ENCODE measurements at places on chromosomes 2 and 18.

GRCh38 chr2:195587966-195588365 is 69.1 kb upstream of the SLC39A10 start:
- no peak for DNase-seq

- DNase-seq, result no peak
Observed at GRCh38 chr18:50468807-50469206, 91.1 kb upstream of the MAPK4 start.

DNA sequence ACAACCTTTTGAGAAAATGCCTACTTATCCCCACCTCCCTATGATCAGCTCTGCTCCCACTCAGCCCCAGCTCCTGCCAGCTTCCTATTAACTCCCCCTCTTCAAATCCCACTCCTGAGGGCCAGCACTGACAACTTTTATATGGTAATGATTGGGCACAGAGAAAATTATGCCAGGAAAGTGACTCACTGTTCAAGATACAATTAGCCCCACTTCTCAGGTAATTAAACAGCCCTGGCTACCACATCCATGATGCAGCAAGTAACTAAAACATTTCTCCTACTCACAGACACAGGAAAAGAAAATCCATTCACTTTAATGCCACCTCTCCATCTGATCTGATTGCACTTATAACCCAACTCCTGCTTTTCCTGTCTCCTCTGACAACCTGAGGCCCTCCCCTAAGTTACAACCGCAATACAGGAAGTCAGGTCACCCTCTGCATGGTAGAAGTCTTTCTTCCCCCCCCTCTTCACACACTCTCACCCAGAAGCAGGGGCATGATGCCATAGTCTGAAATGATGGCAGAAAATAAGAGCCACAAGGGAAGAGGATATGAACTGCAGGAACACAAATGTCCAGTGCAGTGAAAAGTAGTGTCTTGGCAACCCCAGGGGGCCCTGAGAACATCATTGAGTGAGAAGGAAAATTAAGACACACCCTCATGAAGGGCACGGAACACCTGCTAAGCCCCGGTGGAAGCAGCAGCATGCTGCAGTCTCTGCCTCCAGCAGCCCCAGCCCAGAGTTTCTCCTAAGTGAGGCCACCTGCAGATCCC is 54.4 kb downstream of the STK39 start:
- DNase-seq, result no peak

- DNase-seq, result no peak
Observed at GRCh38 chr2:54042897-54043620, 72.3 kb upstream of the PSME4 start.

- DNase-seq, result no peak
Observed at GRCh38 chr18:5110266-5110665, 86.8 kb downstream of the AKAIN1 start.

- no peak for DNase-seq
Observed at GRCh38 chr2:181041661-181042060, 61.3 kb downstream of the UBE2E3 start.

DNA sequence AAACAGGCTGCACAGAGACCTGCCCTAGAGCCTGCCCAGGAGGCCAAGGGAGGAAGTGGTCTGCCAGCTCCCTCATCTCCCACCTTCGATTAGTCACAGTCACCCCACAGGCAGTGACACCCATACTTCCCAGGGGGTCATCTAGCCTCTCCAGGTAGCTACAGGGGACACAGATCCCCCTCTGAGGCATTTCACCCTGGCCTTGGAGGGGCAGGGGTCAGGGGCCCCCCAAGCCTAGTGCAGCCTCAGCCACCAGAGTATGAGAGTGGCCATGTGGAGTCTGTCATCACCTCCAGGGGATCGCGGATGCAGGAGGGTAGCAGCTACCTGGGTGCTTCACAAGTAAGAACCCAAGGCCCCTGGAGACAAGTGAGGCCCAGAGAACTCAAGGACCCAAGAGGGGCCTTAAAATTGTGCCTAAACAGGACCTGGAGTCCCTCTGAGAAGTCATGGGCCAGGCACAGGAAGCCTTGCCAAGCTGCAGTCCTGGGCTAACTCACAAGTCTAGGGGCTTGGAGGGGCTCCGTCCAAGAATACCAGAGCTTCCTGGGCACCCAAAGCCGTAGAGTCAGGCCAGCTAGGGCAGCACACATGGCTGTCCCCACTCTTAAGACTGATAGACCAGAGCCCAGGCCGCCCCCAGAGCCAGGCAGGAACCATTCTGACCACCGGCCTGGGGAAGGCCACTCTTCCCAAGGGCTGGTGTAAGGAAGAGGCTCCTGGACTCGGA is 354.3 kb upstream of the ID2 start:
- DNase-seq, result no peak

DNA sequence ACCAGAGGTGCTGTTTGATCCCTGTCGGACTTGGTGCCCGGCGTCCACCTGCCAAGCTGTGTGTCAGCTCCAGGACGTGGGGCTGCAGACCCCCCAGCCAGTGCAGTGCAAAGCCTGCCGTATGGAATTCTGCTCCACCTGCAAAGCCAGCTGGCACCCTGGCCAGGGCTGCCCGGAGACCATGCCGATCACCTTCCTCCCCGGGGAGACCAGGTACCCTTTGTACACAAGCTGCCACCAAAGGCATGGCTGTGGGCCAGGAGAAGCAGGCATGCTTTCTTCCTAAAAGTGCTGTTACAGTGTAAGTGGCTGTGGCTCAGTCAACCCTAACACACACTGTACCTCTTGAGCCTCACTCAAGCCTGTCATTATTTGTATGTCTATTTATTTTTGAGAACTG is 103.3 kb downstream of the RNF144A start:
- no peak for DNase-seq

- DNase-seq, result no peak
Observed at GRCh38 chr2:233013027-233013461, at the start of gene NGEF. NGEF (minus strand) TSS chr2:233013256; CDS start chr2:232974890, 38,366 bp downstream.

- DNase-seq, result no peak
Observed at GRCh38 chr18:56516789-56517188, 121.6 kb downstream of the TXNL1 start.

DNA sequence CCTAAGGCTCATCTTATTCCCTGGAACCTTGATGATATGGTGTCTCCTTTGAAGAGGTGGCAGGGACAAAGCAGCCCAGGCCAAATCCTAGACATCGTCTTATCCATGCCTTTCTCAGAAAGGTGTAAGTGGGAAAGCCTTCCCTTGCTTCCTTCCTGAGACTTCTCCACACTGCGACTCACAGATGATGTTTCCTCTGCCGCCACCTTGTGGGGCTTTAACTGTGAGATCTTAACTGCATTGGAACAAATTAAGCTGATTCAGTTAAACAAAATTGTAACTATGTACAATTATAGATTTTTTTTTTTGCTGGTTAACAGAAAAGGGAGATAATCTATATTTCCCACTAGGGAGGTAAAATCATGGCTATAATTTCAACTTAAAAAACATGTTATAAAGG is 10.0 kb upstream of the GCA start:
- DNase-seq, result no peak

GRCh38 chr18:36469461-36469860 is 171.9 kb downstream of the FHOD3 start:
- no peak for DNase-seq

- DNase-seq, result no peak
Observed at GRCh38 chr2:12787891-12788801, 71.4 kb downstream of the TRIB2 start.

DNA sequence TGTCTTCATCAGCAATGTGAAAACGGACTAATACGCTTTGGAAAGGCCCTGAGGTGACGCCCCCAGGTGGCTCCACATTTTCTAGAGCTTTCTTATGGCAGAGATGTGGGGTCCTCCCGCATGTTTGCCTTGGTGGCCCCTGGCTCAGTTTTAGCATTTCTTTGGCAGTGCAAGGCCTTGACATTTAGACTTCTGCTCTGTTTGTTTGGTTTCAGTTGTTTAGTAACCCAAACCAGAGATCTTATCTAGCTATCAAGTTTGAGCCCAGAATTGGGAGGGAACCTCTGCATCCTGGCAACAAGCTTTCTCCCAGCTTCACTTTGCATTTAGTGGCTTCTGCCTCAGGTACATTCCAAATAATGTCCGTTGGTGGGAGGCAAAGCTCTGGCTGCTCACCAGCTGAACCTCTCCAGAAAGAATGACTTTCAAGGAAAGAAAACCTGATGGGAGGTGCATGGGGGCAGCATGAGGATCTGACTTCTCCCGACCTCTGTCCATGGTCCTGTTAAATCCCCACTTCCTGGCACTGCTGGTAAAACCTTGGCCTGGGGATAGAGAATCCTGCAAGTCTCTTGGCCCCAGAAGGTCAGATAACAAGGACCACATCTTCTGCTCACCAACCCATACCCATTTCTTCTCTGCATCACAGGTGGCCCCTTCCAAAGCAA is 12.0 kb upstream of the MBP start:
- no peak for DNase-seq

GRCh38 chr2:112706170-112706664 is 14.6 kb upstream of the NT5DC4 start:
- DNase-seq, result no peak

DNA sequence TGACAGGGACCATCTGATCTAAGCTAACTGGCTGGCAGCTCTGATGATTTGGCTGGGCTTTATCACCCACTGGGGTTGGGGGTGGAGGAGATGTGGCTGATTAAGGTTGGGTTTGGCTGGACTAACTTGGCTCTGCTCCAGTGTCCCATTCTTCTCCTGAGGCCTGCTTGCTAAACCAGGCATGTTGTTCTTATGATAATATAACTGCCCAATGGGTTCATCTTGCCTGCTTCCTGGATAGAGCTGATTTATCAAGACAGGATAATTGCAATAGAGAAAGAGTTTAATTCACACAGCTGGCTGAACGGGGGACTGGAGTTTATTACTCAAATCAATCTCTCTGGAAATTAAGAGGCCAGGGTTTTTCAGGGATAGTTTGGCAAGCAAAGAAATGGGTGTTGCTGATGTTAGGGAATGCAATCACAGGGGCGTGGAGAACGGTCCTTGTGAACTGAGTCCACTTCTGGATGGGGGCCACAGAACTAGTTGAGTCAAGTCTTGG is 150.4 kb downstream of the PTH2R start:
- DNase-seq, result no peak
